Nucleus accumbens (tissue), 56 donors: ENCODE measurements at places on chromosomes 13 and 19.

- no peak for DNase-seq
These were observed 548.2 kb downstream of the GPC5 start for GRCh38 chr13:91946498-91947070.

DNA sequence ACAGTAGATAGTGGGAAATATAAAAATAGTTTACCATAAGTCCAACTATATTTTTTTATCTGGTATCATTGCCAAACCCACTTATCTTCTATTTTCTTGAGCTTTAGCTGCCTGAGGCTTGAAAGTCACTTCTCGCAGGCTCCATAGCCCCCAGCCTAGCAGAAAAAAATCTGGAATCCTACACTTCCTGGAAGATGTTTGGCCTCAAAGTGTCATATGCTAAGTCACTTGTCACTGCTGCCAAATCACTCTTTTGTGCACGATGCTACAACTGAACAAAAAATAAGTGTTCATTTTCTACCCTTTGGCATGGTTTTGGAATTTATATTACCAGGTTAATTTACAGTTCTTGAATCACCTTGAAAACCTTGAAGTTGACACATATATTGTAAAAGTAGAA lies 612.5 kb upstream of the ATXN8OS start:
- DNase-seq = no peak

DNA sequence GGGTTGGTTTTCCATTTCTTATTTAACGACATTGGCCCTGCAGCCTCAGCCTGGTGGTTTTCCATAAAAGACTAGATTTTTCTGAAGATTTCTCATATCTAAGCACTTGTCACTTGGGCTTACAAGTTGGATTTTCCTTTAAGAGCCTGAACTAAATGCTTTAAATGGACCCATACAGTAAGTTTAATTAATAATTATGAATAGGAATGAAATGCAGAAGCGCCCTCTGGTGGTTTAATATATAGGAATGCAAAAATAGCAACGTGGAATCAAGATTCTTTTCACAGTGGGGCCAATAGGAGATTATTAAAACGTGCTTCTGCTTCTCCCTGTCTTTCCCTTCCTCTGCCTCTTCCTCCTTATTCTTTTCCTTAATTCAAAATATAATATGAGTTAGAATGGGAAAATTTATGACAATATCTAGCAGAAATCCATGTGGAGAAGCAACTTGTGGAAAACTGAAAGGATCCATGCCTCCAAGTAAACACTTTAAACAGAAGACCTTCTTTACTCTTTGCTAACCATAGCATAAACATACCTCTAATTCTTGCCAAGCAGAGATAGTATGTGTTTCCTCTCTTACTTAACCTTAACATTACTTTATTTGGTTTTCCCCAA lies 324.0 kb downstream of the GPC5 start:
- DNase-seq = no peak

GRCh38 chr19:32309711-32310390 lies 35.6 kb upstream of the ZNF507 start:
- no peak for DNase-seq

GRCh38 chr19:52664461-52664860 lies 26.3 kb upstream of the ZNF83 start:
- no peak for DNase-seq

GRCh38 chr19:35975608-35976214 lies 19.3 kb upstream of the SDHAF1 start:
- no peak for DNase-seq

DNA sequence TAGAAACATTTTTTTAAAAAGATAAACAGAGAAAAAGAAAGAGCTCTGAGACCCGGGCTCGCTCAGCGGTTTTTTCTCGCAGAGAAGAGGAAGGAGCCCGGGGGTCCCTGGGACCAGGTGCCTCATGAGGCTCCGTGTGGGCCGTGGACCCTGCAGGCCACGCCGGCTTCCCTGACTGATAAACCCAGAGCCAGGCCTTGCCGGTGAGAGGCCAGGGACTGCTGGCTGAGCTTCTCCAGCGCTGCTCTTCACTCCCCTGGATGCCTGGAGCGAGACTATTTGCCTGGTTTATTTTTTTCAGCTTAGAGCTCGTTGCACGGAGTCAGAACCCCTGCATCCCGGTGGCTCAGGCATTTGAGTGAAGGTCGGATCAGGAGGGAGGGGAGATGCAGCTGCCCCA lies 53.4 kb upstream of the F7 start:
- no peak for DNase-seq

- DNase-seq = no peak
These were observed 62.7 kb downstream of the MICU2 start for GRCh38 chr13:21541271-21541670.

GRCh38 chr19:2457394-2458037 lies 757 bp upstream of the LMNB2 start:
- DNase-seq = no peak

GRCh38 chr13:25365720-25366235 lies 6.0 kb upstream of the ATP8A2 start:
- DNase-seq = no peak

GRCh38 chr13:110129076-110129475 lies 177.9 kb downstream of the COL4A1 start:
- no peak for DNase-seq

DNA sequence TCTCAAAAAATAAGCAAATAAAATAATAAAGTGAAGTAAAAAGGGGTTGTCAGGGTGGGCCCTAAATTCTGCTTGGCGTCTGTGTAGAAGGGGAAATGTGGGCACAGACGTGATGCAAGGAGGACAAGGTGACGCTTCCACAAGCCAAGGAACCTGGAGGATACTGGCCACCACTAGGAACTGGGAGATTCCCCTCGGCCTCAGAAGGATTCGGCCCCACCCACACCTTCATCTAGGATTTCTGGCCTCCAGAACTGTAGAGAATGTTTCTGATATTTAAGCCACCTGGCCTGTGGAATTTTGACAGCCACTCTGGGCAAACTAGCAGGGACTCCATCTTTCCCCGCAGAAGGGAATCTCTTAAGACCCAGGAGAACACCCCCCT lies 1.1 kb downstream of the PLEKHJ1 start:
- DNase-seq = no peak

DNA sequence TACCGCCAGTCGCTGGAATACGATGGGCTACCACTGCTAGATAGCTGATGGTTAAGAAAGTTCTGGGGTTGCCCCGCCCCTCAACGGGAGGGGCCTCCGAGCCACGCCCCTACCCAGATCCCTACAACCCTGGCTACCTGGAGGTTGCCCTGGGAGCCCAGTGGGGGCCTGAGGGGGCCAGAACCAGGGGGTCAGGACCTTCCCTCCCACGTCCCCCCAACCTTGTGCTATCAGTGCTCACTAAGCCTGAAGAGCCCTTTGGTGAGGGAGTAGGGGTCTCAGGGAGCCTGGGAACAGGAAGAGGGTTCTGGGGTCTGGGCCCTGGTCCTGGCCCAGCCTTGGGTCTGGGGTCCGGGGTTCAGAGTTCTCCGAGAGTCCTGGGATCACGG lies 8.9 kb downstream of the OCEL1 start:
- peak; percentile 26 for DNase-seq

GRCh38 chr19:31139871-31140505 lies 209.2 kb downstream of the TSHZ3 start:
- no peak for DNase-seq

DNA sequence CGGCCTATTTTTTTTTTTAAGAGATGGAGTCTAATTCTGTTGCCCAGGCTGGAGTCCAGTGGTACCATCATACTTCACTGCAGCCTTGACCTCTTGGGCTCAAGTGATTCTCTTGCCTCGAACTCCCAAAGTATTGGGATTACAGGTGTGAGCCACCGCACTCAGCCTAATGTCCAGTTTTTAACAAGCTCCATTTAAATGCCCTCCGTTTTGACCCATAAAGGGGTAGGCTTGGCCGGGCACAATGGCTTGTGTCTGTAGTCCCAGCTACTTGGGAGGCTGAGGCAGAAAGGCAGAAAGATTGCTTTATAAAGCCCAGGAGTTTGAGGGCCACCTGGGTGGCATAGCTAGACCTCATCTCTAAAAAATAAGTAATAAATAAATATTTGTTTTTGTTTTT lies 11.8 kb downstream of the LDLR start:
- DNase-seq = no peak

DNA sequence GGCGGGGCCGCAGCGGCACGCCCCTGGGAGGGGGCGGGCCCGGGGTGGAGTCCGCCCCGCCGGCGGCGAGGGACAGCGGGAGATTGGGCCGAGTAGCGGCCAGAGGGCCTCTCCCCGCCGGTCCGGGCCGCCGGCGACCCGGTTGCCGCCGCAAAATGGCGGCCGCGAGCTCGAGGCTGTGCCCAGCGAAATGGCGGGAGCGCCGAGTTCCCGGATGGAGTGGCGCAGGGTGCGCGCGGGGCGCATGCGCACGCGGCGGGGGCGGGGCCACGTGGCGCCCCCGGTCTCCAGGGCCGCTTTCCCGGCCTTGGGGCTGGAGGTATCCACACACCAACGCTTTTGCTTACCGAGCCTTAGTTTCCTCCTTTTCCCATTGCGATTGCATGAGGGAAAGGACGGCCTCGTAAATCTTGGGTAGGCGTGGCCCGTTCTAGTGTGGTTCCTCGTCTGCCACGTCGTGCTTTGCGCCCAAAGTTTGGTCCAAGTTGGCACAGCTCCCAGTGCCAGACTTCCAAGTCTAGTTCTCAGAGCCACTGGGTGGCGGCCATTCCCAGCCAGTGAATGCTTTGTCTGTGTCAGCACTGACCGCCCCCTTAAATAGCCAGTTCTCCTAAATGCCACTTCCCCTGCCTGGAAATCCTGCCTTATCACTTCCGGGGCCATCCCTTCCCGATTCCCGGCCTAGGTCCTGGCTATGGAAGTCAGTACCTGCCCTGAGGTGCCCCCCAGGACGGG lies 513 bp downstream of the CIRBP start:
- DNase-seq = peak; percentile 74

- no peak for DNase-seq
These were observed 1.5 kb downstream of the C3 start for GRCh38 chr19:6718741-6719539.

DNA sequence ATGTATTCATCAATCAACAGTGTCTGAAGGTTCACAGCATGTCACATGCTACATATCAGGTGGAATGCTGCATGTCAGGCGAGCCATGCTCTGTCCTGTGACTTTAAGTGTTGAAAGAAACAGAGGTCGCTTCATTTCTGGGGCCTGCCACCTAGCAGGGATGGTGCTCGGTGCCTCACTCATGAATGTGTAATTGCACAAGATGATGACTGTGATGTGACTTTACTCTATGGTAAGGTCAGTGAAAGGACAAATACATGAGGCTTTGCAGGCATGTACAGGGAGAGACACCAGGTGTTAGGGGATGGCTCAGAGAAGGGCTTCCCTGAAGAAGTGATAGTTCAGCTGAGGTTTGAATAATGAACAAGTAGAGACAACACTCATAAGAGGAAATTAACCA lies 66.7 kb downstream of the FRY start:
- no peak for DNase-seq

DNA sequence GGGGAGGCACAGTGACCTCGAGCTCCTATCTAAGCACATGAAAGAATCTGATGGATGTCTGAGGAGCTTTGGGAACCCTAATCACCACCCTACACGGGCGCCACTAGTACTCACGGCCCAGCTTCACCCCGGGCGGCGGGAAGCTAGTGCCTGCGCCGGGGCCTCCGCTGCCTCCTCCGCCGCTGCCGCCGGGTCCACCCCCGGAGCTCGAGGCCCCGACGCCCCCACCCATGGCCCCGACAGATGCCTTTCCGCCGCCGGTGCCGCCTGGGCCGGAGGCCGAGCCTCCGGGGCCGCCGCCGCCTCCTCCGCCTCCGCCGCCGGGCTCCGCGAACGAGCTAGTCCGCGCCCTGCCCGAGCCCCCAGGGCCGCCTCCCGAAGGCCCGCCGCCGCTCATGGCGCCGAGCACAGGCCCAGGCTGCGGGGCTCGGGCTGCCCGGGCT lies 312 bp downstream of the GSK3A start:
- DNase-seq = no peak

GRCh38 chr13:28529836-28530235 lies 34.9 kb upstream of the FLT1 start:
- DNase-seq = no peak

DNA sequence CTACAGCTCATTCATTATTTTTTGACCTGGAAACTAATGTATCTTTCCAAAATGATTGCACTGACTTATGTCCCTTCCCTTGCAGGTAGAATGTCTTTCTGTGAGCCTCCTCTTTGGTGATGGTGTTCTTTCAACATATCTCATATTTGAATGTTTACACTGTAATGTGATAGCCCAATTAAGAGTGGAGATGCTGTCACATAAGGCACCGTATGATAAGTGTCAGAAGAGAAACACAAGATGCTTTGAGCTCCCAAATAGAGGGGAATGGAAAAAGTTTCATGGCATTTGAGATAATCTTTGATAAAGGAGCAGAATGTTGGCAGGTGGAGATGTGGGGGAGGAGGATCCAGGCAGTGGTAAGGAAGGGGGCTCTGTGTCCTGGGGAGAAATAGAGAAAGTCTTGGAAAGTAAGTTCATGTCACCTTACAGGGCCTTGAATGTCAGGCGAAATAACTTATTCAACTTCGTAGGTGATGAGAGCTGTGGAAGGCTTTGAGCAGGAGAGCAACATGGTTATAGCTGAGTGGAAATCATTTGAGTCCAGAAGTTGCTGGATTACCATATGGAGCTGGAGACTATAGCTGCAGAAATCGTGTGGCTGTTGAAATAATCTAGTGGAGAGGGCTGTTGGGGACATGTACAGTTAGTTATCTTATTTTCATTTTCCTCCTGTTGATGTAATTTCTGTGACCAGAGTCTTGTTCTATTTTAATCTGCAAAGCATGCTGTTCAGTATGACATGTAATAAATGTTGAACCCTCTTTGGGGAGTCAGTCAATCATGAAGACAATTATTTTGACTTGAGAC lies 10.3 kb upstream of the RNF113B start:
- no peak for DNase-seq

GRCh38 chr13:29436721-29437280 lies 158.7 kb downstream of the SLC7A1 start:
- no peak for DNase-seq

- DNase-seq = no peak
These were observed 820.6 kb downstream of the PCDH17 start for GRCh38 chr13:58452123-58452623.

DNA sequence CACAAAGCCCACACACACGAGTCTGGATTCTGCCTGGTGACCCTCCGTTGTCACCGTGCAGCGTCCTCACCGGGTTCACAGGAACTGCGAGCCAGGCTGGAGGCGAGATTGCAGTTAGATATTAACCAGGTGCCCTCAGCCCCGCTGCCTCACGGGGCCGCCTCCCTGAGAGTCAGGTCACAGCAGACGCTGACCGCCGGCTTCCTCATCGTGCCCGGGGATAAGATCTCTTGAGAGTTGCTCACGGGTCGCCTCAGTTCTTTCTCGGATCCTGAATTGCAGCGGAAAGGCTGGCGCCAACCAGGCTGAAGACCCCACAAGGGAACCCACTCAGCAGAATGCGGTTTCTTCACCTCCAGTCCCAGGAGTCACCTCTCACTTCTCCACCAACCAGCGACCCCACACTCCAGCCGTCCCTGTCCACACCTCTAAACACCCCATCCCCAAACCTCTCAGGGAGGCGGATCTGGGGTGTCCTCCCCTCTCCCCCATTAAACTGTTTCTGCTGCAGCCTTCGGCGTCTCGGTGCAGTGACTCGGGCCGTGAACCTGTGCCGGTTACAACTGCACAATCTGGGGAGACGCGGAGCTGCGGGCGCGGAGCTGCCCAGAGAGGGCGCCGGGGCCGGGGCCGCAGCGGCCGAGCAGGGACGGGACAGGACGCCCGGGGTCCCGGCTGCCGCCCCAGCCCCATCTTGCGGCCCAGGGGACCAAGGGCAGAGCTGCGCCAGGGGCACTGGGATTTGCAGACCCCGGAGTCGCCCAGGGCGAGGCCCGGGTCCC lies 591 bp downstream of the ZNF823 start:
- no peak for DNase-seq
